ENCODE measurements at places on chromosomes 11 and 22. TPM values are rescaled to one million over a fixed set of nuclear protein-coding genes. Genes with fewer than 3 reads are reported as not detected.

The PLET1 gene
- total RNA-seq: not detected

The MYRF gene
- total RNA-seq: 0.68 TPM

The CKAP5 gene
- 86.5 TPM for total RNA-seq

The NRGN gene
- 2.7 TPM for total RNA-seq

The C11orf86 gene
- not detected for total RNA-seq

The MOV10L1 gene
- total RNA-seq: not detected

The LINC01488 gene
- total RNA-seq: not detected

The CRYAB gene
- total RNA-seq: not detected

DNA sequence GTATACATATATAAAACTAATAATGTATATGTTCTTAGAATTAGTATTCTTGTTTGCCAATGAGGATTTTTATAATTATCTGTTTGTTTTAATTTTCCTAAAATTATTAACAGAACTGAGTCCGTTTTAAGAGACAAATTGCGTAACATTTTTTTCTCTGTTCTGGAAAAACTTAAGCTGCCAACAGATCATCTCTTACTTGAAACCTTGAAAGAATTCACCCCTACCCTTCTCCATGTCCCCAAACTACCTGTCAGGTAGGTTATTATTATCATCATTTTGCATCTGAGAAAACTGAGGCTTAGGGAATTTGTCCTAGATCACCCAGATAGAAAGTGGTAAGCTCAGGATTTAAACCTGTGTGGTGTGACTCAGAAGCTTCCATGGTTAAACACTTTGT is 14.7 kb downstream of the SLC5A4 start:
- no peak for DNase-seq

GRCh38 chr22:37716708-37717107 is 19.9 kb downstream of the TRIOBP start:
- DNase-seq: peak; percentile 28

DNA sequence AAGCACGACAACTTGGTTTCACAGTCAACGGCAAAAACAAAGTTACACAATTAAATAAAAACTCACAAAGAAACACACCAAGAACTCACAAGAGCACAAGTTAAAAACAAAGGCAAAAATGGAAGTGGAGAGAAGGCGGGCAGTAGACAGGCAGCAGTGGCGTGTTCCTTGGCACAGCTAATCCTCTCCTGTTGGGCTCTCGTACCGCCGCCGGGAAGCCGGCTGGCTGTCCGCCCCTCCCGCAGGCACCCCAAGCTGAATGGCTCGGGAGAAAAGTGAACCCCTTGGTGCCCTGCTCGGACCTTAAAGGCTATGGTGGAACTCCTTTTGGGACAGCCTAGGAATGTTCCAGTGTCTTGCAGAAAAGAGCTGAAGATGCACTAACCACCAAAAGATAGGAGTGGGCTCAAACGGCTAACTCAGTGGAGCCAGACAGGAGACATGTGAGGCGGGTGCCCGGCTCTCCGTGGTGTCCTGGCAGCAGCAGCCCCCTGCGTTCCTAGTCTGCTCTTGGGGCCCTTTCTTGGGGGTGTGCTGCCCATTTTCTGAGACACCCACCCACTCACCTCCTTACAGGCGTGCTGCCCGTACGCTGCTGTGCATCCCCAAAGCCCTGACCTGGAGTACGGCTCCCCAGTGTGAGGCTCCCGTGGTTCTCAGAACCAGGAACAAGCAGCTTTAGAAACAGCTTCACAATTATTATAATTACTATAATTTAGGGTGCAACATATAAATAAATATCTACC is 86.1 kb upstream of the BID start:
- no peak for DNase-seq

- no peak for DNase-seq
Measured at GRCh38 chr22:25137577-25138525, 61.8 kb upstream of the CRYBB3 start.

DNA sequence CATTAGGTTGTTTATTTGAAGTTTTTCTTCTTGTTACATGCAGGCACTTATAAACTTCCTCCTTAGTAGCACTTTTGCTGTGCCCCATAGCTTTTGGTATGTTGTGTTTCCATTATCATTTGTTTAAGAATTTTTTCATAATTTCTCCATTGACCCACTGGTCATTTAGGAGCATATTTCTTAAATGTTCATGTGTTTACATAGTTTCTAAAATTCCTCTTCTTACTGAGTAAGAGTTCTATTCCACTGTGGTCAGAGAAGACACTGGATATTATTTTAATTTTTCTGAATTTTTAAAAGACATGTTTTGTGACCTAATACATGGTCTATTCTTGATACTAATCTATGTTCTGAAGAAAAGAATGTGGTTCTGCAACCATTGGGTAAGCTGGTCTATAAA is 333.0 kb downstream of the DDX10 start:
- DNase-seq: no peak

GRCh38 chr22:45268958-45269844 is 15.5 kb upstream of the UPK3A start:
- peak; percentile 80 for DNase-seq

DNA sequence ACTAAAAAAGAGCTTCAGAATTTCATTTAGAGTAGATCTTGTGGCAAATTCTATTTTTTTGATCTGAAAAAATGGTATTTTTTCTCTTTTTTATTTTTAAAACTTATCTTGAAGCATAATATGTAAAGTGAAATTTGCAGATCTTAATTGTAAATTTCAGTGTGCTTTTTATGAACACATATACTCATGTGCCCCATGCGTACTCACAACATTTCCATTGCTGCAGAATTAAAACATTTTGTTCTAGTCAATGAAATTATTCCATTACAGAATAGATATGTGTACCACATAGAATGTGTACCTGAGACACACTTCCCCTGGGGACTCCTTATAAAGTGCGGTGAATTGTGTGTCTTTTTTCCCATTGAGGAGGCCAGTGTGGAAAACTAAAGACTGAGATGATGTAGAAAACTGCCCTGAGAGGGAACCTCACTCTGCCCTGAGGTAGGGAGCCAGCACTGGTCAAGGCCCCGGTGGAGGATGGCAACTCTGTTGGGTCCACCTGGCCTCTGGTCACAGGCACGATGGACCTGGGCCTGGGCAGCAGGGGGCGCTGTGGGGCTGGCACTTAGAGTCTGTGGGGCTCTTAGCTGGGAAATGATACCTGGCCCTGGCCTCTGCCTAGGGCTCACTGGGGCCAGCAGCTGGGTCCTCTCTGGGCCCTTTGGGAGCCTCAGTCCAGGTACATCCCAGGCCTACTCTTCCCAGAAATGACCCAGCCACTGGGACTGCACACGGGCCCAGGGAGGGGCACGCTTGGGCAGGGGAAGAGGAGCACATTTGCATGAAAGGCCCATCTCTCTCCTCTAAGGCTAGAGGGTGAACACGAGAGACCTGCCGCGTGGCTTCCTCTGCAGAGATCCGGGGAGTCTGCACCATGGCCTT is 77.9 kb upstream of the TOP3B start:
- peak; percentile 68 for DNase-seq

- DNase-seq: no peak
Measured at GRCh38 chr11:128830290-128831173, 36.6 kb downstream of the KCNJ1 start.

- DNase-seq: no peak
Measured at GRCh38 chr22:17233348-17234043, 14.3 kb upstream of the ADA2 start.

- DNase-seq: no peak
Measured at GRCh38 chr22:38767313-38767712, 11.5 kb upstream of the SUN2 start.

- no peak for DNase-seq
Measured at GRCh38 chr11:1785749-1786413, 22.2 kb upstream of the CTSD start.

GRCh38 chr22:27799015-27799826 is 2.3 kb downstream of the MN1 start:
- no peak for DNase-seq

DNA sequence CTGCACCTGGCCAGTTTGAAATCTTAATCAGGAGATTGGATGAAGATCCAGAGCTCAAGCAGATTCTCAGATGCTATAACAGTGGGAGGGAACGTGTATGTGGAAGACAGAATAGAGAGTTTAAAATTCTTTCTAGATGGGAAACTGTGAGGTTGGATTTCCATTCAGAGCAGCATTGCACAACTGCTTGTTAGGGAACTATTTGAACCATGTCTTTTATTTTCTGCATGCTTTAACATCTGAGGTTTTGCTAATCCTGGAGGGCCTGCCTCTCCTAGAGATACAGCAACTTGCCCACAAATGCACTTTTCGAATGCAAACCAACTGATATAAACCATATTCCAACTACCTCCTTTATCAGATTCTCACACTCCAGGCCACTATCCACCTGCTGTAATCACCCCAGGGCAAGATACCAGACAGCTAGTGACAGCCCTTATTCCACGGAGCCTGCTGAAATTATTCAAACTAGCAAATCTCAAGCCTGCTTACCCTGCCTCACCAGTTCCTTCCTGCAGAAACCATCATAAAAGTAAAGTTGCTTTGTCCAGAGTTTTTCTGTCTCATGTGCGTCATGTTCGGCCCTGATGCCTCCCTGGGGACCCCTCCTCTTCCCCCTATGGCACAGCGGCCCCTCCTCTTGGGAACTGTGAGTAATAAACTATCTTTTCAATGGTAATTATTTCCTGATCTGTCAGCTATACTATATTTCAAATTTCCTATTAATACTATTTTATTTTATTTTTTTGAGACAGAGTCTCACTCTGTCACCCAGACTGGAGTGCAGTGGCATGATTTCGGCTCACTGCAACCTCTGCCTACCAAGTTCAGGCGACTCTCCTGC is 18.4 kb upstream of the SEC14L4 start:
- DNase-seq: no peak

- DNase-seq: peak; percentile 70
Measured at GRCh38 chr11:44604171-44604581, 38.7 kb downstream of the CD82 start.

- DNase-seq: peak; percentile 41
Measured at GRCh38 chr11:22193348-22194051, 615 bp downstream of the ANO5 start.

DNA sequence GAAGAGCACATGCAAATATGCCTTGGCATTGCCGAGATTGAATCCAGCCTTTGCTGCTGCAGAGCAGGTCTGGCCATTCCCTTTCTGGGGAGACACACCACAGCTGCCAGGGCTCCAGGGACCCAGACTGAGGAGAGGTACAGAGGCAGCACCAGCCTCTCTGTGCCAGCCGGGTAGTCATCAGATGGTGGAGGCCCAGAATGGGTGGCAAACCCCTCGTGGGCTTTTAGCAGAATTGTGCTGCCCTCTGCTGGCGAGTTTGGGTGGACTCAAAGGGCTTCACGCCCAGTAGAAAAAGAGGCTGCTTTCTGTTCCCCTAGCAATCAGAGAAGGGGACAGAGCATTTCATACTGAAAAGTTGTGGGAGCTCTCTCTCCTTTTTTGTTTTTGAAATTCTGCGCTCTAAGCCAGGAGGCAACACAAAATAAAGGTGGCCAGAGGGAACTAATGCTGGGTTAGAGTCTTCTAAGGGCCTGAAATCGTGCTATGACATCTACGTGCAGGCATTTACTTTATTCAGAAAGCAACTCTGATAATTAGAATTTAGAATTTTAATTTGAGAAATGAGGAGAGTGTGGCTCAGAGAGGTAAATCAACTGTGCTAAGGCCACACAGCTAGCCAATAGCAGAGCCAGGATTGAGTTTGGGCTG is 158.8 kb upstream of the NAV2 start:
- peak; percentile 74 for DNase-seq

GRCh38 chr11:22263613-22264012 is 70.7 kb downstream of the ANO5 start:
- no peak for DNase-seq

DNA sequence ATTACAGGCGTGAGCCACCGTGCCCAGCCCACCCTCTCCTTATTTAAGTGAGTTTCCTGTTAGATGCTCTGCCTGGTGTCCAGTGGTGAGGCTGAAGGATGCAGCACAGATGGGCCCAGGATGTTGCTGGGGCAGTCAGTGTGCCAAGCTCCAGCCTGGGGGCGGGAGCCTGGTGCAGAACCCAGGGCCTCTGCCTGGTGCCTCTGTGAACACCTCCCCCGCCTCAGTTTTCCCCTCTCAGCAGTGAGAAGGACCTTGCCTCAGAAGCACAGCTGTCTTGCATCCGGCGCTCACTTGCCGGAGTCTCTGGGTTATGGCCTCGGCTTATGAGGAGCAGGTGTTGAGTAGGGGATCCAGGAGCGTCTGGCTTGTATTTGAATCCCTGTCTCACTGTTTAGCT is 116.2 kb downstream of the KIAA1671 start:
- DNase-seq: no peak

DNA sequence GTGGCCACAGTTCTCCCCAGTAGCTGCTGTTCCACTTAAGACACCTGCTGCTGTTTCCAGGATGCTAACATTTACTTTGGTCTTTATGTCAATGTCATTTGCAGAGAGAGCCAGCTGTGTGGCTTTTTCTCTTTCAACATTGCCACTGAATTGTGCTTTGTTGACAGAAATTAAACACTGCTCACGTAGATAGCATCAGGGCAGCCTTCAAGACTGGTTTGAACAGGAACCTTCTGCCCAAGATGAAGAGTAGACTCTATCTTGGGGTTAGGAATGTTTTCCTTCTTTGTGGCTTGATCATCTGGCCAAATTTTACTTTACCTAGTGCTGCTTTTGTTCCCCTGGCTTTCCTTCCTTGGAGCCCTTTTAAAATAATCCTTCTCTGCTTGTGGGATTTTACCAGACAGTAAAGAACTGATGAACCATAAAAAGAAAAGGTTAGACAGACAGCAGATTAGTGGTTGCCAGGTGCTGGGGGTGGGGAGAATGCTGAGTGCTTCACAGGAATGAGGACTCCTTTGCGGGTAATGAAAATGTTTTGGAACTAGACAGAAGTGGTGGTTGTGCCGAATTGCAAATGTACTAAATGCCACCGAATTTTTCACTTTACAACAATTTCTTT is 22.7 kb upstream of the XBP1 start:
- no peak for DNase-seq
